MCF 10A (cell line): ENCODE measurements at places on chromosomes 3 and 15.
A peak's percentile ranks its signal among the peaks of the same experiment; 100 is the strongest.

DNA sequence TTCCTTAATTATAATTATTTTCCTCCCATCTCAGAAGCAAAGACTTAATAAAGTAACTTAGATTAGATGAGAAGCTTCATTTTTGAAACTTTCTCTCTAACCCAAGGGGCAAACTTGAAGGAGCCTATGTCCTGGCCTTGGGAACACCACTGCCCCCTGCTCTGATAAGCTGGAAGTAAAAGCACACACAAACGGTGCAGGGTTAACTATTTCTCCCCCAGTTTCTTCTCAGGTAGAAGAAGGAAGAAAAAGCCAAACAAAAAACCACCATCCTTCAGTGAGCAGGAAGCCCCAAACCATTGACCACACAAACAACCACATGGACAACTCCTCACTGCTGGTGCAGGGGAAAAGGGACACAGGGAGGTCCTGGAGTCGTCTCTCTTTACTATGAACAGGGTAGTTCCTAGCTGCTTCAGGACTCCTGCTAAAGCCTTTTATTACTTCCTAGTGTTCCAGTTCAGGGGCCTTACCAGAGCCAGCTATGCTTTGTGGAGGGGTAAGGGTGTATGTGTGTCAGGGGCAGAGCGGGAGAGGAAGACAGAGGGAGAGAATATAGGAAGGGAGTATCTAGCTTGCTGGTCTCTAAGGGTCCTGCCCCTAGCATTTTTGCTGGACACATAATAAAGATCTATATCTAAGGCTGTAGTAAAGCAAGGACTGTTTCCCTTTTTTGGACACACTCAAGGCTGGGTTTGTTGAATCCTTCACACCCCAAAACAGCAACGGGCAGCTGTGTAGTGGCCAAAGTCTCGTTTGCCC, 94.0 kb upstream of the UMPS start:
- H3K4me3 ChIP-seq = no peak overlapping the region
- H3K27ac ChIP-seq = no peak overlapping the region
- no peaks in the 10 kb centered on the region for H3K36me3 ChIP-seq
- peaks cover 51% of the 10 kb centered on the region for H3K27me3 ChIP-seq
- no peak for DNase-seq

GRCh38 chr3:8421267-8421666, 80.4 kb upstream of the LMCD1 start:
- H3K27me3 ChIP-seq = no peaks in the 10 kb centered on the region
- DNase-seq = no peak
- no peak overlapping the region for H3K27ac ChIP-seq
- no peaks in the 10 kb centered on the region for H3K36me3 ChIP-seq
- H3K4me3 ChIP-seq = no peak overlapping the region

- no peak overlapping the region for H3K4me3 ChIP-seq
- no peak overlapping the region for H3K27ac ChIP-seq
- no peaks in the 10 kb centered on the region for H3K27me3 ChIP-seq
- DNase-seq = no peak
- no peaks in the 10 kb centered on the region for H3K36me3 ChIP-seq
- no peaks in the 10 kb centered on the region for H3K4me1 ChIP-seq
These were observed 27.9 kb downstream of the KY start for GRCh38 chr3:134622806-134623365.

- H3K4me1 ChIP-seq = no peaks in the 10 kb centered on the region
- DNase-seq = peak; percentile 12
- no peak overlapping the region for H3K27ac ChIP-seq
- H3K27me3 ChIP-seq = no peaks in the 10 kb centered on the region
These were observed 25.8 kb upstream of the PRTG start for GRCh38 chr15:55768670-55769185.

DNA sequence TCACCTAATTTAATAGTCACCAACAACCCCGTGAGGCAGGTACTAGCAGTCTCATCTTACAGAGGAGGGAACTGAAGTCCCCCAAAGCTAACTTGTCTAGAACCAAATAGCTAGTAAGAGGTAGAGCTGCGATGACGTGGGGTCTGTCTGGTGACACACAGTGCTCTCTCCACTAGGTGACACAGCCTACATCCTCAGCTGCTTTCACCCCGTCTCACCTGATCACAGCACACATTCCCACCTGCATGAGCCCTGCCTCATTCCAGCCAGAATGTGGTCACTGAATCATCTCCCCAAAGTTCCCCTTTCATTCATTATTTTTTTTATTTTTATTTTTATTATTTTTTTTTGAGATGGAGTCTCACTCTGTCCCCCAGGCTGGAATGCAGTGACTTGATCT, 21.3 kb upstream of the MAGEF1 start:
- H3K27me3 ChIP-seq = no peaks in the 10 kb centered on the region
- H3K4me3 ChIP-seq = no peak overlapping the region
- H3K27ac ChIP-seq = no peak overlapping the region
- H3K36me3 ChIP-seq = peaks cover 6% of the 10 kb centered on the region
- peaks cover 14% of the 10 kb centered on the region for H3K4me1 ChIP-seq
- no peak for DNase-seq

DNA sequence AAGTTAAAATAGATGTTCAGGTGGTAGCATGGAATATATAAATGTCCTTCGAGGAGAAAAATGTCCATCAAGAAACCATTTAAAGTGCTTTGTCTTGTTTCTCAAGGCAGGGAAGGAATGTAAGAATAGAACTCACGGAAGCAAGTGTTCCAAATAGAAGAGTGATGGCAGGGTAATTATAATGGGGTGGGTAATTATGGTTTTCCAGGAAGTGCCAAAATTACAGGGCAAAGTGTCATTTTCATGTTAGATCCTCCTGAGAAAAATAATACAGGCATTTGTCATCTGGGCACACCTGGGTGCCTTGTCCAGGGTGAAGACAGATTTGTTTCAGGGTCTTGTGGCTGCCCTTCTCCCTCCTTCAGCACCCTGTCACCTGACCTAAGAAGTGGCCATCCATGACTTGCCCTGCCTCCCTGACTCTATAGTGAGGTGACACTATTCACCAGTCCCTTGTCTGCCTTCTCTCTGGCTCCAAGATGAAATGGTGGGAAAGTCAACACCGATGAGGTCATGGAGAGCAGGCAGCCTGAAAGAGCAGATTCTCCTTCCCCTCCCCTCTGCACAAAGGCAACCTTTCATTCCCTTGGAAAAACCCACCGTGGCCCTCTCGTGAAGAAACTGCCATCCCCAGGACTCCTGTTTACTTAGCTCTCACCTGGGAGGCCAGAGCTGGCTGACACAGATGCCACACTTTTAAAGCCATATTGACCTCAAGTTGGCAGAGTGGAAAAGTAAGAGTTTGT, 45.1 kb upstream of the AMOTL2 start:
- no peaks in the 10 kb centered on the region for H3K4me1 ChIP-seq
- H3K27me3 ChIP-seq = no peaks in the 10 kb centered on the region
- DNase-seq = no peak
- H3K4me3 ChIP-seq = no peak overlapping the region
- H3K36me3 ChIP-seq = no peaks in the 10 kb centered on the region

- H3K27ac ChIP-seq = no peak overlapping the region
- no peak overlapping the region for H3K4me3 ChIP-seq
- peaks cover 29% of the 10 kb centered on the region for H3K36me3 ChIP-seq
- no peaks in the 10 kb centered on the region for H3K4me1 ChIP-seq
- no peaks in the 10 kb centered on the region for H3K27me3 ChIP-seq
- no peak for DNase-seq
These were observed 48.5 kb upstream of the SLC12A8 start for GRCh38 chr3:125261031-125261430.

GRCh38 chr3:138974462-138974861, 27.4 kb downstream of the FOXL2NB start:
- H3K4me1 ChIP-seq = no peaks in the 10 kb centered on the region
- peaks cover 8% of the 10 kb centered on the region for H3K27me3 ChIP-seq
- no peak overlapping the region for H3K4me3 ChIP-seq
- H3K27ac ChIP-seq = no peak overlapping the region
- no peaks in the 10 kb centered on the region for H3K36me3 ChIP-seq
- DNase-seq = peak; percentile 54

- no peak overlapping the region for H3K4me3 ChIP-seq
- no peaks in the 10 kb centered on the region for H3K36me3 ChIP-seq
- no peak overlapping the region for H3K27ac ChIP-seq
- no peaks in the 10 kb centered on the region for H3K27me3 ChIP-seq
- DNase-seq = no peak
These were observed 116.8 kb downstream of the FBLN2 start for GRCh38 chr3:13665582-13666226.

DNA sequence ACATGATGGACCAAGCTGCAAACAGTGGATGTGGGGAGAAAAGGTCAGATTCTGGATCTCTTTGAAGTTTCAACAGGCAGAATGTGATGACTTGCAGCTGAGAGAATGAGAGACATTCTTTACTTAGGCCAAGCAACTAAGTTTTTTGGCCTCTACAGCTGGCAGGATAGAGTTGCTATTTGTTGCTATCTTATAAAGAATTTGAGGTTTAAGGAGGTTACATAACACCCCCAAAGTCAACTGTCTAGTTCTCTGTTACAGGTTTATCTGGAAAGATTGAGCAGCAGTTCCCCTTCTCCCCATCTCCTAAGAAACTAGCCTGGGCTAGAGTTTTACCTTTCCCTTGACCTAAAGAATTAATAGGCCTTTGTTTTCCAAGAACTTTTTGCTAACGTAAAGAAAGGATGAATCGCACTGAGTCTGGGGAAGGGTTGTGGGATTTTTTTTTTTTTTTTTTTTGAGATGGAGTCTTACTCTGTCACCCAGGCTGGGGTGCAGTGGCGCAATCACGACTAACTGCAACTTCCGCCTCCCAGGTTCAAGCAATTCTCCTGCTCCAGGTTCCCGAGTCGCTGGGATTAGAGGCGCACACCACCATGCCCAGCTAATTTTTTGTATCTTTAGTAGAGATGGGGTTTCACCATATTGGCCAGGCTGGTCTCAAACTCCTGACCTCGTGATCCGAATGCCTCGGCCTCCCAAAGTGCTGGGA, 26.6 kb upstream of the SLMAP start:
- H3K27me3 ChIP-seq = no peaks in the 10 kb centered on the region
- no peaks in the 10 kb centered on the region for H3K4me1 ChIP-seq
- no peak overlapping the region for H3K4me3 ChIP-seq
- H3K27ac ChIP-seq = no peak overlapping the region
- no peak for DNase-seq

- no peak overlapping the region for H3K4me3 ChIP-seq
- no peak overlapping the region for H3K27ac ChIP-seq
- no peak for DNase-seq
- no peaks in the 10 kb centered on the region for H3K36me3 ChIP-seq
These were observed 162.8 kb downstream of the GREM1 start for GRCh38 chr15:32880642-32881041.

- H3K27ac ChIP-seq = peak overlapping the region; percentile 81
- peak; percentile 70 for DNase-seq
- no peaks in the 10 kb centered on the region for H3K27me3 ChIP-seq
- no peaks in the 10 kb centered on the region for H3K36me3 ChIP-seq
- H3K4me3 ChIP-seq = peak overlapping the region; percentile 66
These were observed 31.6 kb upstream of the ZNF770 start for GRCh38 chr15:35019404-35020327.

DNA sequence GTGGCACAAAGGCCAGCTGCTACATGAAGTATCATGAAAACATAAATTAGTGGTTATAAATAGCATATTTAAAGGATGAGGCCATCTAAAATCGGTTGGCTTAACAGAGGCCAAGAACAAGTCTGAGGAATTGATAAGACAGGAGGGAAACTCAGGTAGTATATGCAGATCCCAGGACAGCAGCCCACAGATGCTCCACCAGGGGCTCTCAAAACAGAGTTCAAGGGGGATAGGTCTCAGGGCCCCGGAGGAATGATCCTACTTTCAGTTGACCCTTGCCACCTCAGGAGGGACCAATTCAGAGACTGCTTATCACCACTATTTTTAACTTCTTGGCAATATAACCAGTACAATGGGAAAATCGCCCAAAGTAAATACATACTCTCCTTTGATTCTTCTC, 56.8 kb downstream of the RORA start:
- no peak overlapping the region for H3K4me3 ChIP-seq
- DNase-seq = no peak
- H3K27me3 ChIP-seq = peaks cover 8% of the 10 kb centered on the region
- H3K4me1 ChIP-seq = no peaks in the 10 kb centered on the region

GRCh38 chr3:116863270-116863770, 153.7 kb downstream of the TUSC7 start:
- no peak overlapping the region for H3K4me3 ChIP-seq
- no peaks in the 10 kb centered on the region for H3K36me3 ChIP-seq
- H3K27ac ChIP-seq = no peak overlapping the region

DNA sequence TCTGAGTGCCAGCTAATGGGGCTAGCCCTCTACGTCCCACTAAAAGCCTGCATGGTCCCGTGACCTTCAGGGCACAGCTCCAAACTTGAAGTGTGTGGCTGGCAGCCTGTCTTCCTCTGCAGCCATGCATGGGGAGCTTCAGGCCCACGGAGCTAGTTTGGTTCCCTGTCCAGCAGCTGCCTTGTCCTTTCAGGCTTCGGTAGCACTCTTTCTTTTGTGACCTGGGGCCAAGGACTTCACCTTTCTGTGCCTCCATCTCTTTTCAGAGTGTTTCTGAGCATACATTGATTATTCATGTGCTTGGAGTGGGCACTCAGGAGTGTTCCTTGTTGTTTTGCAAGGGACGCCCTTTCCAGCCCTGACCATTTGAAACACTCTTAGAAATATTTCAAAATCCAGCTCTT, 155.2 kb downstream of the DNAJB8 start:
- no peaks in the 10 kb centered on the region for H3K4me1 ChIP-seq
- no peak overlapping the region for H3K4me3 ChIP-seq
- H3K36me3 ChIP-seq = peaks cover 3% of the 10 kb centered on the region
- no peaks in the 10 kb centered on the region for H3K27me3 ChIP-seq
- DNase-seq = no peak

GRCh38 chr3:72086042-72086742, 301.2 kb upstream of the PROK2 start:
- no peak overlapping the region for H3K27ac ChIP-seq
- DNase-seq = peak; percentile 41
- H3K4me3 ChIP-seq = no peak overlapping the region
- H3K27me3 ChIP-seq = peaks cover 27% of the 10 kb centered on the region
- H3K4me1 ChIP-seq = no peaks in the 10 kb centered on the region

DNA sequence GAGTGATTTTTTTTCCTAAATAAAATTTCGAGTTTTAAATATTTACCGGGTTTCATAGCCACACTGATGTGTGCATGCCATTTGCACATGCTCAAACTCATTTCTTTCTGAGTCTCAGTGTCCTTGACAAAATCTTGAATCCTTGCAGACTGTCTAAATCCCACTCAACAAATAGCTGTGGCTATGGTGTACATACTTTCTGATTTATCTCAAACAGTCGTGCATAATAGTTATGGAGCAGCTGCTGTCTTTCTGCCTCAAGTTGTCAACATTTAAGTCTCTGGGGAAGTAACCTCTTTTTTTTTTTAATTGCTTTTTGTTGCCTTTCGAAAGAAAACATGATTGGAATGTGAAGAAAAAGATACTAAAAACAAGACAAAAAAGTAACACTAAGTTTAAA, 52.8 kb upstream of the UTS2B start:
- no peaks in the 10 kb centered on the region for H3K27me3 ChIP-seq
- H3K4me3 ChIP-seq = no peak overlapping the region
- DNase-seq = no peak
- peaks cover 65% of the 10 kb centered on the region for H3K36me3 ChIP-seq
- H3K27ac ChIP-seq = no peak overlapping the region

- no peak overlapping the region for H3K27ac ChIP-seq
- peak; percentile 42 for DNase-seq
- peaks cover 6% of the 10 kb centered on the region for H3K36me3 ChIP-seq
- peaks cover 13% of the 10 kb centered on the region for H3K4me1 ChIP-seq
These were observed 628.5 kb downstream of the GRM7 start for GRCh38 chr3:7489417-7489816.
